Activated CD8-positive, alpha-beta memory T cell treated with anti-CD3 and anti-CD28 coated beads for 1 hour (primary cell): ENCODE measurements at places on chromosomes 7 and 10.

DNA sequence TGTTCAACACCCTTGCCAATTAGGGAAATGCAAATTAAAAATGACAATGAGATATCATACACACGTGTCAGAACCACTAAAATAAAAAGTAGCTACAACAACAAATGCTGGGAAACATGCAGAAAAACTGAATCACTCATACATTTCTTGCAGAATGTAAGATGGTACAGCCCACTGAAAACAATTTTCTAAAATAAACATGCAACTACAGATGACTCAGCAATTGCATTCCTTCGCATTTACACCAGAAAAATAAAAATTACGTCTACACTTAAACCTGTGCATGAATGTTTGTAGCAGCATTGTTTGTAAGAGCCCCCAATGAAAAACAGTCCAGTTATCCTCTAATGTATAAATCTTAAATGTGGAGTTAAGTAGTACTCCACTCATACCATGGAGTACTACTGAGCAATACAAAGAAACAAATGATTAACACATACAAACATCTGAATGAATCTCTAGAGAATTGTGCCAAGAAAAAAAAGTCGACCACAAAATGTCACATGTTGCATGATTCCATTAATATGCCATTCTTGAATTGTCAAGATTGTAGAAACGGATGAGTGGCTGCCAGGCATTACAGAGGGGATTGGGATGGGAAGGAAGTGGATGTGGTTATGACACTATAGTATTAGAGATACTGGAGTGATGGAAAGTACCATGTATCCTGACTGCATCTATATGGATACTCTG, 134.6 kb upstream of the NPSR1 start:
- DNase-seq, result no peak

- DNase-seq, result no peak
Measured at GRCh38 chr7:70678621-70679251, 453.2 kb upstream of the GALNT17 start.

- DNase-seq, result no peak
Measured at GRCh38 chr7:151336027-151336708, 5.4 kb upstream of the NUB1 start.

- no peak for DNase-seq
Measured at GRCh38 chr7:83879063-83879462, 230.1 kb upstream of the SEMA3E start.

- DNase-seq, result no peak
Measured at GRCh38 chr10:36612436-36612835, 513.0 kb upstream of the ANKRD30A start.

DNA sequence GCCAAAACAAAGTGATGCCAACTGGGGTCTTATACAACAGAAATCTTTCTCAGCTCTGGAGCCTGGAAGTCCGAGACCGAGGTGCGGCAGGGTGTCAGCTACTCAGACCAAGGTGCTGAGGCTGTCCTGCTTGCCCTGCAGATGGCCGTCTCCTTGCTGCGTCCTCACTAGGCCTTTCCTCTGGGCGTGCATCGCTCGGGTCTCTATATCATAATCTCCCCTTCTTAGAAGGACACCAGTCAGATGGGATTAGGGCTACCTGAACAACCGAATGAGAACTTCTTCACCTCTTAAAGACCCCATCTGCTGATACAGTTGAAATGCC, 244.7 kb downstream of the EBF3 start:
- DNase-seq, result no peak

DNA sequence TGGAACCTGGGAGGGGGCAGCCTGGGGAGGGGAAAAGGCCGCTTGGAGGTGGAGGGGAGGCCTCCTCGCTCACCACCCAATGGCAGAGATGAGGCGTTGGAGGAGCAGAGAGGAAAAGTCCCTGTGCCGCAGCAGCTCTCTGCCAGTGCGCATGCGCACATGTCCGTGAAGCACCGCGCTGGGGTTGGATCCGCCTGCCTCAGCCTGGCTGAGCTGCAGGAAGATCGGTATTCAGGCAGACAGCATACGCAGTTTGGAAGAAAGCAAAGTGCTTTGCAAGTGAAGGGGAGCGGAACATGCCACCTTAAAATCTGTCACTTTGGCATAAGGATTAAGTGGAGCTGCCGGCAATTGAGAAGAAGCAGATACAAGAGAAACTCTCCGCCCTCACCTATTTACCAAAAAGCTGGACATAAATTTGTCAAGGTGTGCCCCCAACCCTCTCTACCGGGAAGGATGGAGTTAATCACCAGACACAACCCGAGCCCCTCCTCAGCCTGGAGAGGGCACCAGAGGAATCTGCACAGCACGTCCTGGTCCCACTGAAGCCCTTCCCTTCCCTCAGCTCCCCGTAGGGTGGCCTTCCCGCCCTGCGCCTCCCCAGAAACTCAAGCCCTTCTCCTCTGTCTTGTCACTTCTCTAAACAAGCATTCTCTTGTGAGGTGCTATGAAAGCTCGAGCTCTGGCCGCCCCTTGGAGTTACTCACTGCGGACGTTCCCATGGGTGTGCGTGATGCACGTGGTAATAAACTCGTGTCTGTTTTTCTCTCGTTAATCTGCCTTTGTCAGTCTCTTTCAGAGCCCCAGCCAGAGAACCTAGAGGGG, 32.2 kb upstream of the TMEM72 start:
- peak; percentile 35 for DNase-seq

- DNase-seq, result no peak
Measured at GRCh38 chr10:96642530-96642929, 55.7 kb upstream of the TM9SF3 start.

DNA sequence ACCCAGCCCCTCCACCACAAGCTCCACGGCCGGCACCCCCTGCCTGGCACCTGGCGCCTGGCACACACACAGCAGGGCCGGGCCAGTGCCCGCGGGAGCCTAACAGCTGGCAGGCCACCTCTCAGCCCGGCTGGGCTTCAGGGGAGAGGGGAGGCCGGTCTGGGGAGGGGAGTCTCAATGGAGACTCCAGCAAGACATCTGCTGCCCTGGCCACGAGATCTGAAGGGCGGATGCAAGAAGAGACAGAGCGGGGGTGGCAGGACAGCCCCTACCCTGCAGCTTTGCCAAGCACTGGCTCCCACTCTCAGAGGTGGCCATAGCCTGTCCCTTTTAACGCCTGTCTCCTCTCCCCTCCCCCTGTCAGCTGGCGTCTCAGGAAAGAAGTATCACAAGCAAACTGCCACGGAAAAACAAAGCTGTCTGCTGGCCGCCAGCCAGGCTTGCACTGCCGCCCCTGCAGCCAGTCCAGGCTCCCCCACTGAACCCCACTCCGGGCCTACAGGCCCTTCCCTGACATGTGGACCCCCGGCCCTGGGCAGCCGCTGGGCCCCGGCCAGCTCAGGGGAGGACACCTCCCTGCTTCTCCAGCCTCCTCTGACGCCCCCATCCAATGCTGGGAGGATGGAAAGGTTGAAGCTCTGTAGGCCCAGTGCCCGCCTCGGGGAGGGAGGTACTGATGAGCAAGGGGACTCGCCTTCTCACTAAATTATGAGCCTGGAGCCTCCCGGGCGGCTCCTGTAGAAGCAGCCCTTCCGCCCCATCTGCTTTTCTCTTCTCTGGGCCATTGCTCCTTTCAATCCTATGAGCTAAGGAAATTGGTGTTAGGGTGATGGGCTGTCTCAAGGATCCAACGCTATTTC, 178.4 kb downstream of the ARHGAP12 start:
- no peak for DNase-seq

GRCh38 chr10:71193516-71193915, 18.9 kb upstream of the UNC5B start:
- DNase-seq, result no peak

GRCh38 chr10:104957178-104957841, 316.2 kb downstream of the SORCS3 start:
- no peak for DNase-seq

GRCh38 chr7:131646203-131646602, 89.8 kb upstream of the PODXL start:
- DNase-seq, result no peak

DNA sequence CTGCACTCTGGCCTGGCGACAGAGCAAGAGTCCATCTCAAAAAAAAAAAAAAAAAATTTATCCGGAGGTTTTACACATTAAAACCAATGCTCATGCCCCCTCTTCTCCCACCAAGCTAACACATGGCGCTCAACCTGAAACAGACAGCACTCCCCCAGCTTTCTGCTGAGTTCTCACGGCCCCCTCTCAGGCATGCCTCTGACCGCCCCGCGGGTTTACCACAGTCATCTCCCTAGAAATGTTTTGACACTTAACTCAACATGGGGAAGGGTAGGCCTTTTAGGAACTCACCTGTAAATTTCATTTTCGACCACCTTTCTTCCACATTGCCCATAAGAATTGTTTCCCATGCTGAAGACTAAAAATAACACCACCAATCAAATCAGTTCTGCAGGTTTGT, 9.3 kb downstream of the RCC1L start:
- no peak for DNase-seq

GRCh38 chr10:122348512-122348911, 26.0 kb upstream of the PLEKHA1 start:
- no peak for DNase-seq

DNA sequence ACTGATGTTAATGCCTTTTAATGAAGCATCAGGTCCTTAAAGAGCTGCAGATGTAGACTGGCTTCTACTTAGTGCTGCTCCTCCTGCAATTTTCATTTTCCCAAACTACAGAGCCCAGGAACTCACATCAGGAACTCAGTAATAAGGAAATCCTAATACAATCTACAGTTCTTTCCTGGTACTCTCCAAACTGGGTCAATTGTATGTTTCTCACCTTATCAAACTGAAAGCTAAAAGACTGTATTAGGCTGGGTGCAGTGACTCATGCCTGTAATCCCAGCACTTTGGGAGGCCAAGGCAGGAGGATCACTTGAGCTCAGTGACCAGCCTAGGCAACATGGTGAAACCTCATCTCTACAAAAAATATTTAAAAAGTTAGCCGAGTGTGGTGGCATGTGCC, 54.4 kb upstream of the DNAJB12 start:
- no peak for DNase-seq

GRCh38 chr10:88127269-88127668, 263.8 kb downstream of the PTEN start:
- no peak for DNase-seq

GRCh38 chr7:84801396-84801795, 385.5 kb downstream of the SEMA3D start:
- no peak for DNase-seq

DNA sequence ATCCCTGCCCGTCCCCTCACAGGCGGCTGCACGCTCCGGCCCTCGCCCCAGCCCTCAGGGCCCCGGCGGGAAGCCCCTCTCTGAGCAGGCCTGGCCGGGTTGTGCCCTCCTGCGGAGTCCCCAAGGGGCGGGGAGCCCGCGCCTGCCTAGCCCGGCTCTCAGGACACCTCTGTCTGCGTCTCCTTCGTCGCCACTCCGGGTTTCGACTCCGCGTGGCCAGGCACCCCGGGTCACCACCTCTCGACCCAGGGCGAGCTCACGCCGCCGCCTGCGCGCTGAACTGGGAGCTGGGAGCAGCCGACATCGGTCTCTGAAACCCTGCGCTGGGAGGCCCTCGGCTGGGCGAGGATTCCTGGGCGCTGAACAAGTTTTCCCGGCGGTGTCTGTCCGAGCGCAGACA, 6.2 kb upstream of the OGDHL start:
- DNase-seq, result no peak

- DNase-seq, result no peak
Measured at GRCh38 chr10:97785731-97786130, 13.9 kb upstream of the SFRP5 start.

- DNase-seq, result no peak
Measured at GRCh38 chr7:94393246-94394108, 1.2 kb upstream of the COL1A2 start.

DNA sequence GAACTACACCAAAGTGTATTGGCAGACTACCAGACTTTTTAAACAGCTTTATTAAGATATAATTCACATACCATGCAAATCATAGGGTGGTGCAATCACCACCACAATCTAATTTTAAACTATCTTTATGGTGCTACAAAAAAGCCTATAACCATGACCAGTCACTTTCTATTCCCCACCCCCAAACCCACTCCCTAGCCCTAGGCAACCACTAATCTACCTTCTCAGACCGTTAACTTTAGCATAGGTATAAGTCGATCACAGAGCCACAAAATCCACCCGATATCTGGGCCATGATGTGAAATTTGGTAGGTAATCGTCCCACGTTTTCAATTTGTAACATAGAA, 536 bp upstream of the POM121 start:
- no peak for DNase-seq

DNA sequence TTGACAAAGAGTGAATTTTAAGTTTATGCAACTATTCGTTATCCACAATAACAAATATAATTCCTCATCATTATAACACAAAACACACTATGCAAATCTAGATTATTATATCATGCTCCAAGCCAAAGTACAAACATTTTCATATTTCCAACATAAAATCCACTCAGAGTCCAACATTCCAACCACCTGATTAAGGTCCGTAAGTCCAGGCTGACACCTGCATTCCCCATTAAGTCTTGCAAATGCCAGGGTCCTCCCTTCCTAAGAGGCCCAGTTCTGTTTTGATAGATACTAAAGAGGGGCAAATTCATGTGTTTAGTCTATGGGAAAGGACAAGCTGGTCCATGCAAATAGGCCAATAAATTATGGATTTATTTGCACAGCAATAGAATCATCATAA, 206.1 kb downstream of the POU6F2 start:
- no peak for DNase-seq

DNA sequence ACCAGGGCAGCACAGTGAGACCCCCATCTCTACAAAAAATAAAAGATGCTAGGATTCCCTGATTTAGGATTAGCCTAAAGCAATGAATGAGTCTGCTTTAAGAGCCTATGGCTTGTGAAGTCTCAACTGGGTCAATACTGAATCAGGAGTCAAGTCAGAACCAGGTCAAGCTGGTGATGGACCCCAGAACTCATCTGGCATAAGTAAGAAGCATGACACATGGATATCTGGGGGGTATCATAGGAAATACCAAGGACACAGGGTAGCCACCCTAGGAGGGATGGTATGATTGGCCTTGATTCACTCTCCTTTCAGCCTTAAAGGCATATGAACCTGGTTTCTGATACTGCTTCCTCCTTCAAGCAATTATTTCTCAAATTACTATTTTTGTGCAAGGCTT, 78.4 kb upstream of the FAM133B start:
- DNase-seq, result no peak

DNA sequence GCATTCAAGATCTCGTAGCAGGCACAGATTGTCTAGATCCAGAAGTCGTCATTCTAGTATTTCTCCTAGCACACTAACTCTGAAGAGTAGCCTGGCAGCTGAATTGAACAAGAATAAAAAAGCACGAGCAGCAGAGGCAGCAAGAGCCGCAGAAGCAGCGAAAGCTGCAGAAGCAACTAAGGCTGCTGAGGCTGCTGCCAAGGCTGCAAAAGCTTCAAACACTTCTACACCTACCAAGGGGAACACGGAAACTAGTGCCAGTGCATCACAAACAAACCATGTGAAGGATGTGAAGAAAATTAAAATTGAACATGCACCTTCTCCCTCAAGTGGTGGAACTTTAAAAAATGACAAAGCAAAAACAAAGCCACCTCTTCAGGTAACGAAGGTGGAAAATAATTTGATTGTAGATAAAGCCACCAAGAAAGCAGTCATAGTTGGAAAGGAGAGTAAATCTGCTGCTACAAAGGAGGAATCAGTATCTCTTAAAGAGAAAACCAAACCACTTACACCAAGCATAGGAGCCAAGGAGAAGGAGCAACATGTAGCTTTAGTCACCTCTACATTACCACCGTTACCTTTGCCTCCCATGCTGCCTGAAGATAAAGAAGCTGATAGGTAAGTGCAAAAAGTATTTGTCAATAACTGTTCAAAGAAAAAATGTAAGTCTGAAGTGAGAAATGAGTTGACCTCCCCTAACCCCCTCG, 37.7 kb downstream of the CDK13 start:
- no peak for DNase-seq

GRCh38 chr7:28362812-28363211, 49.5 kb upstream of the CREB5 start:
- no peak for DNase-seq

- no peak for DNase-seq
Measured at GRCh38 chr10:124026589-124026939, 66.8 kb downstream of the CHST15 start.
